Stimulated activated naive CD8-positive, alpha-beta T cell treated with anti-CD3 and anti-CD28 coated beads, Interleukin-15, amount 100 ng/mL, for 72 hours (primary cell): ENCODE measurements at places on chromosomes 6 and 20.

DNA sequence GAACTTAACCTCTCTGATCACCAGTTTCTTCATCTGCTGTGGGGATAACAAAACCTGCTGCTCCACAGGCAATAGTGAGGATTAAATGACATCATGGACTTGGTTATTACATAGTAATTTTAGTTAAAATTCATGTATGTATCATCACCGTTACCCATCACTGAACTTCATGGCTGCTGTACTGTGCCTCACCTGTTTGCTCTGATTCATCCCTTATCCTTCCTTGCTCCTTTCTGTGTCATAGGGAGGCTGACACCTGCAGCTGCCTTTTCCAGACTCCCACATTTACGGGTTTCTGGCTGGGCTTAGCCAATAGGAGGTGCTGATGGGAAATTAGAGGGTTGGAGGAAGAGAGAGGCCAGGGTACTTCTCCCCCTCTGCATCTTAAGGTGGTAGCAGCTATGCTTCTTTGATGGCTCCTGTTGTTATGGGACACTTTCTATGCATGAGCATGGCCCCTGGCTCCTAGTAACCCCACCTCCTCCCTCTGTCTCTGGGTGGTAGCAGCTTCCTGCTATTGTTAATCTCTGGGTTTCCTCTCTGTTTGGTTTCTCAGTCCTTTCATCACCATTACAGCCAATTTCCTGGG lies 332.1 kb downstream of the DHX35 start:
- DNase-seq = no peak

DNA sequence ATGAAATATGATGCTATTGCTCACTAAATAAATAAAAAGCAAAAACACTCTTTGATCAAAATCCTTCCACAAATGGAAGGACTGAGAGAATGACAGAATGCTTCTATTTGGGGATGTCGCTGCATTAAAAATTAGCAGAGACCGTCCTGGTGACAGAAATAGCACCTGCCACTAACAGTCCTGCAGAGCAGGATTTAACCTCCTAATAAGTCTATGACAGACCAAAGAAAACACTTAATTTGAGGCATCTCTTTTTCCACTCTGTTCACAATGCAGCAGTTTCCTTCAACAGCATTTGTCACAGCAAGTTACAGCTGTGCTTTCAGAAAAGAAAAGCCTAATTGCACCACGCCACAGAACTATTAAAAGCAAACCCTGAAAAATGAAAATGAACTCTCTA lies 140.6 kb upstream of the BEND6 start:
- no peak for DNase-seq

- DNase-seq = no peak
Measured at GRCh38 chr20:10115021-10115420, 80.2 kb downstream of the ANKEF1 start.

DNA sequence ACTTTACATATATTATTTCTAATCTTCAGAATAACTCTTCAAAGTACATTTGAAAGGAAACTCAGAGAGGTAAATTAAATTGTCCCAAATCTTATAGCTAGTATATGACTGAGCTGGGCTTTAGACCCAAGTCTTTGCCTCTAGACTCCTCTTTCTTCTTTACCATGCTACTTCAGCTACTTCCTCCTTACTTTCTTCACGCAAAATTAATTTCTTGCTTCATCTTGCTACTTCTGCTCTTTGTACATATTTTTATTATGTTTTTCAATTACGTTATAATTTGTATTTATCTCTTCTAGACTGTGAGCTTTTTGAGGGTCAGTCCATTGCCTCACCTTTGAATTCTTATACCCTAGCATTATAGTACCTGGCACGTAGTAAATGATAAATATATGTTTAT lies 5.3 kb downstream of the TMEM170B start:
- no peak for DNase-seq

GRCh38 chr6:31479933-31480535 lies 17.9 kb upstream of the MICB start:
- DNase-seq = no peak

GRCh38 chr20:46544576-46544975 lies 5.9 kb downstream of the OCSTAMP start:
- DNase-seq = no peak

DNA sequence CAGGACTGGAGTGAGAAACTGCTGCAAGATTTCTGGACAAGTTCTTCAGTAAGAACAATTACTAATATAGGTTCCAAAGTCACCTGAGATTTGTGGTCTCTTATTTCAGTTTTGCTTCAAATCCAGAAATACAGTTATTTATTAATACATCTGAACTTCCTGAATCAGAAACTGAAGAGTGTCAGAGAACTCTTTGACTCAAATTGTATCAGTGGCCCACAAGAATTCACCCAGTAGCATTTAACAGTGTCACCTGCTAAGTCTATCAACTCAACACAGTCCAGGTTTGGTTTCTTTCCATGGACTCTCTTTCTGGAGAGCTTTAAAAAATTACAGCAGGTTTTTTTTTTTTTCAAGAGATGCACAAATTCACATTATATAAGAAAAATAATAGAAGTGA lies 18.8 kb upstream of the NHSL1 start:
- no peak for DNase-seq

DNA sequence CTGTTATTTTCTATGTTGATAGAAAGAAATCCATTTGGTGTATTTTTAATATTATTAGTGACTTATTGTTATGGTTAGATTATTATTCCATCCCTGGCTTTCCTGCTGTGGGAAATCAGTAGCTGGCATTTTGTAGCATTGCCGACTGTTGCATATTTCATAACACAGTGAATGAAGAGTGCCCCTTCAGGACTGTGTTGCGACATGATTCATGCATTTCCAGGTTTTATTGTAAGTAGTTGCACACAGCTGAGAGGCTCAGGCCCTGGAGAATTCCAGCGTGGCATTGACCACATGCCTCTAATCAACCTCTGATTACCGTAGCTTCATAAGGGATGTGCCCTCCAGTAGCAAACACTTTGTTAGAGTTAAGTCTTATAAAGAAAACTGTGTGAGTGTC lies 263.9 kb downstream of the FARS2 start:
- no peak for DNase-seq

DNA sequence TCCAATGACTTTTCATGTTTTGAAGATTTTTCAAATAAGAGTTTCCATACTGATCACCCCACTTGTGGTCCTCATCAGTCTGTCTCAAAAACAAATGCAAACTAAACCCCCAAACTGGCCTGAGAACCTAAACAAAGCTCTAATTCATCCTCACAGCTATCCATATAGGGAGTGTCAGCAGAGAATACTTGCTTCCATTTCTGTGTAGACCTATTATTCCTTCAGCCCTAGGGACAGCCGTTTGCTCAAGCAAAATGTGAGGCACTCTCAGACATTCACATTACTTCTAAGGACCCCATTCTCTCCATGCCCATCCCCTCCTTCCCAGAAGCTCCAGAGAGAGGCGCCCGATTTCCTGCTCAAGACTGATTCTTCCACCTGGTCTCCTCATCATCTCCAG lies 24.6 kb downstream of the DNAAF9 start:
- DNase-seq = no peak

- DNase-seq = peak; percentile 73
Measured at GRCh38 chr6:156779206-156780094, 2.3 kb downstream of the ARID1B start.

DNA sequence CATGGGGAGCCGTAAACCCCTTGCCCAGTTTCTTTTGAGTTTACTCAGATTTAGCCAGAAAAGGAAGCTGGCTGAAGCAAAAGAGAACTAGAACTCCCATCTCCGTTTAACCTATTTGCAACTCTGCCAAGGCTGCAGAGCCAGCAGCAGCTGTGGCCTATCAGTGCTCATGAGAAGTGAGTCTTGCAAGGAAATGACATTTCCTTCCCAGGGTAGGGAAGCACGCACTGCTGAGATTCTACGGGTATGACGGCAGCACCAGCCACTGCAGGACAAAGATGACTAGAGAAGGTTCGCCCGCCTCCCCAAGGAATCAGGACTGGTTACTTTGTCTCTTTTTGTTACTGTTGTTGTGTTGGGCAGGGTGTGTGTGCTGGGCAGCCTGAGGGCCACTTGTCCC lies 47.6 kb downstream of the PPP1R3G start:
- no peak for DNase-seq

DNA sequence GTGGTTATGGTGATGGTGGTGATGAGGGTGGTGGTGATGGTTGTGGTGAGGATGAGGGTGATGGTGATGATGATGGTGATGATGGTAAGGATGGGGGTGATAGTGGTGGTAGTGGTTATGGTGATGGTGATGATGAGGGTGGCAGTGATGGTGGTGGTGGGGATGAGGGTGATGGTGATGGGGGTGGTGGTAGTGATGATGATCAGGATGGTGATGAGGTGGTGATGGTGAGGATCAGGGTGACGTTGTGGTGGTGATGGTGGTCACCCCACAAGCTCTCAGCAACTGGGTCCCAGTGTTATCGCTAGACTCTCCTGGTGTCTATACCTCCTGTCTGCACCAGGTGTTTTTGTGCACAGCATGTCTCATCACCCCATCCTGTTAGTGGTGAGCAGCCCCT lies 85.0 kb downstream of the TMEM242 start:
- no peak for DNase-seq

DNA sequence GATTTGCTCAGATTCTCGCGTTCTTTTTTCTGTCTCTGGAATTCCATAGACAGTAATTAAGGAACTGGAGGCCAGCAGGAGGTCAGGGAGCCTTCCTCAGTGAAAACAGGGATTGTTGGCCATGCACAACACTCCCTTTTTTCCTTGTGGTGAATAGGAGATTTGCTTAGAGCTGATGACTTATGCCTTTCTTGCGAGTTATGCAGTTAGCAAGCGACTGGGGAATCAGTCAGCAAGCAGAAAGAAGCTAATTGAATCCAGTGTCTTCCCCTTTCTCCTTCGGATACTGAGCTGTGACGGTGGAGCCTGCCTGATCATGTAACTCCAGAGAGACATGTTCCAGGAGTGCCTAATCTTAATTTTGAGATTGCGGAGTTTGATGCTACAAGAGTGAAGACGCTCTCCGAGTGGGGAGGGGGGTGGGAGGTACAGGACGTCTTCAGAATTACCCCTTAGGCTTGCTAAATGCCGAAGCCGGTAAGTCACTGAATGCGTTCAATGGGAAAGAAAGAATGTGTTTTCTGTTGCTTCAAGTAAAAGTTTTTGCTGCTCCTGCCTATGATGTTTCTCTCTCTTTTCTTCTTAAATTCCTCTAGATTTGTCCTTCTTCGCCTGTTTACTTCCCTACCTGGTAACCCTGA lies 165.9 kb downstream of the SASH1 start:
- no peak for DNase-seq

GRCh38 chr6:44002067-44002592 lies 125.1 kb downstream of the MRPL14 start:
- DNase-seq = no peak
